ENCODE measurements at places on chromosomes 1 and 21.

DNA sequence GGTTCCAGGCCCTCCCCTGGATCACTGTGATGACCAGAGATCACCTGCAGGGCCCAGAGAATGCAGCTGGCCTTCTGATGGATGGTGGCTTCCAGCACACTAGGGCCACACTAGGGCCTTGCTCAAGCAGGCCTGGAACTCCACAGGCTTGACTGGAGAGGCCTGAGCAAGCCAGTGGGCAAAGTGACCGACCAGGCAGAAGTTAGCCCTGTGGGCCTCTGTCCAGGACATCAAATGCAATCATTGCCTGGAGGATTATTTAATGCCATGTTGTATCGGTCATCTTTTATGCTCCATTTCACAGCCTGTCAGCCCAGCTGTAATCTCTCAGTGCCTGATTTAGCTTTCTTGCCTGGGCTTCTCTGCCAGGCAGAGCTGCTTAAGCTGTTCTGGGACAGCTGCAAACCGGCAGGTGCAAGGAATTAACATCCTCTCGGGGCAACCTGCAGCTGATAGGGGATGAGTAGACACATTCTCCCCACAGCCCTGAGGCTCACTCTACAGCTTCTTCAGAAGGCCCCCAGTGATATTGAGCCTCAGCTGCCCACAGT is 17.7 kb downstream of the NENF start:
- no peak for DNase-seq

- no peak for DNase-seq
These were observed 18.9 kb downstream of the ATP5PO start for GRCh38 chr21:33896691-33897090.

GRCh38 chr1:205660361-205660760 is 19.9 kb downstream of the SLC45A3 start:
- DNase-seq, result no peak

DNA sequence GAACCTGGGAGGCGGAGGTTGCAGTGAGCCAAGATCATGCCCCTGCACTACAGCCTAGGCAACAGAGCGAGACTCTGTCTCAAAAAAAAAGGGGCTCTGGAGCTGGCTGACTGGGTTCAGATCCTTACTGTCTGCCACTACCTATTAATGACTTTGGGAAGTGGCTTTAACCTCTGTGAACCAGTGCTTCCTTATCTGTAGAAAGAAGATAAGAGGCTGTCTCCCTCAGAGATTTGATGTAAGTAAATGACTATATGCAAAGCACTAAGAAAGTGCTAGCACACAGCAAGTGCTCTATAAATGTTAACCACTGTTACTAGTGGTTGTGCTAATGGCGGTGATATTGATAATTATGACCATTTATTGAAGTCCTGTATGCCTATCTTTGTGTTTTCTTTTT is 94.6 kb downstream of the VPS13D start:
- DNase-seq, result no peak

GRCh38 chr21:42258885-42259407 is 40.0 kb downstream of the ABCG1 start:
- DNase-seq, result no peak

GRCh38 chr1:225447650-225448089 is 19.8 kb upstream of the LBR start:
- no peak for DNase-seq

DNA sequence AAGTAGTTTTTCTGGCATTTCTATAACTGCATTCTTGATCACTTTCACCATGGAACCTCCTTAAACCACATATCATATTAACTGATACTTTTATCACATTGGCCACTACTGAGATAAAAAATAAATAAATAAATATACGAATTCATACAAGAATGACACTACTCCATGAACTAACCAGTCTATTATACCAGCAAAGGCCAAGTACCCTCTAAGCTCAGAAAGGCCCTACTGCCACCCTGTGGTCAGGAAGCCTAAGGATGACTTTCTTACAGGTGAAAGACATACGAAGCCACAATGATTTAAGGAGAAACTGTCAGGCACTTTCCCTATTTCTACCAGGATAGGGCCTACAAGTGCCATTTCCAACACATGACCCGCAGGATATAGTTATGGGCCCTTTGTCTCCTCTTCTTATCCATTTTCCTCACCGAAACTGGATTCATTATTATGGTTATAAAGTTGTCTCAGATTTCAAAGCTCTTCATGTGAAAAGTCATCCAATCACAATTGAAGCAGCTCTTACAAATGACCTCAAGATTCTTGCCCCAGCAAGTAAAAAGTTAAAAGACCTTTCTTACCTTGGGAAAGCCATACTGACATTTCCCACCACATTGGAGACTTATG is 23.9 kb downstream of the DNAJC8 start:
- DNase-seq, result peak; percentile 53

DNA sequence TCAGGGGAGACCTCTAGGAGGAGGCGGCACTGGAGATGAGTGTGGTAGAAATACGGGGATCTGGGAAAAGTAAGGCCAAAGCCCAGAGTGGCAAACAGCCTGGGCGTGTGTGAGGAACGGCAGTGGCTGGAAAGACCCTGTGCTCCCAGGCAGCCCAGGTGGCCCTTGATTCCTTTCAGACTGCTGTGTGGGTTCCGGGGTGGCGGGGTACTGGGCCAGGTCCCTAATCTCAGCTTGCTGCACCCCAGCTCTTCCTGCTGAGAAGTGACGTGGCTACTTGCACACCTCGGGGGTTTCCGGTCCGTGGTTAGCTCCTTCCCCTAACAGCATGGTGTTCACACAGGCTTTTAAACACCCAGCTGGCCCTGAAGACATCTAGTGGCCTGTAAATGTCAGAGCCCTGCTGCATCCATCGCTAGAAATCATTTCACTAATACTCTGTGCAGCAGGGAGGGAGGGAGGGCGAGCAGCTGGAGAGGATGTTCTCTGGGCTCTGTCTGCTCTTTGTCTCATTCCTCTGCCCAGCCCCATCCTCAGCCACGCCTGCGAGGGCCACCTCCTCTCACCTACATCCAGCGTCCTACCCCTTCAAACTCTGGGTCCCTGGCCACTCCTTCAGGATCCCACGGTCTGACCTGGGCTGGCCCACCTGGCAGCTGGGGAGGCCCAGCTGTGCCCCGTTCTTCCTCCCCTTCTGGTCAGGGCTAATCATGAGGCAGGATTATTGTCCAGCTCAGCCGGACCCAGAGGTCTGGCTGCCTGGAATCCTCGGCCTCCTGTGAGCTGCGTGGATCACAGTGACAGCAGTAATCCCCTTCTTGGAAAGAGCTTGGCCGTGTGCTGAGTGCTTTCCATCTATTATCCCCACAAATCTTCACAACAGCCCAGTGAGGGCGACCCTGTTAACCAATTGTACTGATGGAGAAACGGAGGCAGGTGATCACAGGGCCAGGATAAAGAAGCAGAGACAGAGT is 7.2 kb downstream of the ZDHHC18 start:
- no peak for DNase-seq

- no peak for DNase-seq
These were observed 124.2 kb downstream of the ADSS2 start for GRCh38 chr1:244327533-244327932.

- DNase-seq, result no peak
These were observed 60.2 kb upstream of the ID3 start for GRCh38 chr1:23619299-23620188.

DNA sequence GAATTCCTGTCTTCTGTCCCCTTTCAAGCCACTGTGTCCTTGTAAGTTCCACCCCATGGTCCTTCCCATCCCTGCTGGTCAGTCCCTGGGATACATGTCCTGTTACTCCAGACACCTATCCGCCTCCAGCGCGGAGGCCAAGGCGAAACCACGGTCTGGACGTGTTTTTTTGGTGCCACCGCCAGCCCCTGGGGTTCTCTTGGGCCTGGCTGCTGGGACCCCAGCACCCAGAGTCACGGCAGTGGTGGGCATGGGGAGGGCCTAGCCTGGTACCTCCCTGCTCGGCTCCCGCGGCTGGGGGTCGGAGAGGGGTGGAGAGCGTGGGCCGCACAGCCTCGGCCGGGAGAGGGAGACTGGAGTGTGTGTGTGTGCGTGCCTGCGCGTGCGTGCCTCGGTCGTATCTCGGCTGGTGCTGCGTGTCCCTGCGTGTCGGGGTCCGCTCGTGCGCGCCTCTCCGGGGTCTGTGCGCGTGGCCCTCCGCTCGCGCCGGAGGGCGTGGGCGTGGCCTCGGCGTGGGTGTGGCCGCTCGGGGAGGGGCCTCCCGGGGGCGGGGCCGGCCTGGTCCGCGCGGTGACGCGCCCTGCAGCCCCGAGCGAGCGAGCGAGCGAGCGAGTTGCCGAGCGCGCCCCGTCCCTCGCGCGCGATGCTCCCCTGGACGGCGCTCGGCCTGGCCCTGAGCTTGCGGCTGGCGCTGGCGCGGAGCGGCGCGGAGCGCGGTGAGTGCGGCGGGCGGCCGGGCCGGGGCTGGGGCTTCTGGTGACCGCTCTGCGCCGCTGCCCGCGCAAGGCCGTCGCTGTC is at the start of gene VWA1:
TSS of gene VWA1 (plus strand) at position 585 of the 798 bp plus-strand sequence. CDS start at position 644, 59 bp downstream.
- peak; percentile 70 for DNase-seq

GRCh38 chr21:41845310-41846032 is 33.7 kb downstream of the PRDM15 start:
- peak; percentile 14 for DNase-seq

DNA sequence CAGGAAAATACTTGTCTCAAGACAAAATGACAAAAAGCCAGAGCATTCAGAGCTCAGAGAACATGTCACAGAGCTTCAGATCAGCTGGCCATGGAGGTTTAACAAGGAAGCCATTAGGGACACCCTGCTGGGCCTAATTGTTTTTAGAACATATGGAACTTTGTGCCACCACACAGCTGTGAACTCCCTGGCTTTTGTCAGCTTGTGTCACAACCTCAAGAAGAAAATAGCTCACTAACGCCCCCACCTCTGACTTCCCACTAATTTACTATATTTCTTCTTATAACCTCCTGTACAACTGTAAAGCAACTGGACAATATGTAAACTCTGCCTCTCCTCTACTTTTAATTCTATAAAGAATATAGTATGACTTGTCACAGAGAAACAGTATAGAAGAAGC is 21.0 kb upstream of the TDRD10 start:
- no peak for DNase-seq

DNA sequence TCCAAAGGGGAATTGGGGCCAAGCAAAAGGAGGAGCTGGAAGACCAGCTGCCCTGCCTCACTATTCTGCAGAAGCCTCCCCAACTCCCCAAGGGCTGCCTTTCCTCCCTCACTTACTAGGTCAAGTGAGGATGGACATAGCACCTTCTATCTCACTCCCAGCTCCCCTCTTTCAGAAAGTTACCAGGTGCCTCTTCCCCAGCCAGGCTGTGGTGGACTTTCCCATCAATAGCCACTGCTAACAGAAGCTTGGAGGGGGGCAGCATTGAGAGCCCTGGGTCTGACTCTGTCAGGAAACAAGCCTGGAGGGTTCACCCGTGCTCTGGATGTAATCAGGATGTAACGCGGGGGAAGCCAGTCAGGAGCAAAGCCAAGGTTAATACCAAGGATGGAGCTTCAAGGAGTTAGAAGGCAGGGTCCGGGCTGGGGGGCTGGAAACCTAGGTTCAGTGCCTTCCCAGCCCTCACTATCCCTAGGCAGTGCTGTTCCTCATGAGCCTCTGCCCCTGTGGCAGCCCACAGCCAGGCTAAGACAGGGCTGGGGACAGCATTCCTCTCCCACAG is 127.8 kb upstream of the NGF start:
- no peak for DNase-seq

- peak; percentile 70 for DNase-seq
These were observed 32.3 kb downstream of the RCAN1 start for GRCh38 chr21:34582506-34583150.

DNA sequence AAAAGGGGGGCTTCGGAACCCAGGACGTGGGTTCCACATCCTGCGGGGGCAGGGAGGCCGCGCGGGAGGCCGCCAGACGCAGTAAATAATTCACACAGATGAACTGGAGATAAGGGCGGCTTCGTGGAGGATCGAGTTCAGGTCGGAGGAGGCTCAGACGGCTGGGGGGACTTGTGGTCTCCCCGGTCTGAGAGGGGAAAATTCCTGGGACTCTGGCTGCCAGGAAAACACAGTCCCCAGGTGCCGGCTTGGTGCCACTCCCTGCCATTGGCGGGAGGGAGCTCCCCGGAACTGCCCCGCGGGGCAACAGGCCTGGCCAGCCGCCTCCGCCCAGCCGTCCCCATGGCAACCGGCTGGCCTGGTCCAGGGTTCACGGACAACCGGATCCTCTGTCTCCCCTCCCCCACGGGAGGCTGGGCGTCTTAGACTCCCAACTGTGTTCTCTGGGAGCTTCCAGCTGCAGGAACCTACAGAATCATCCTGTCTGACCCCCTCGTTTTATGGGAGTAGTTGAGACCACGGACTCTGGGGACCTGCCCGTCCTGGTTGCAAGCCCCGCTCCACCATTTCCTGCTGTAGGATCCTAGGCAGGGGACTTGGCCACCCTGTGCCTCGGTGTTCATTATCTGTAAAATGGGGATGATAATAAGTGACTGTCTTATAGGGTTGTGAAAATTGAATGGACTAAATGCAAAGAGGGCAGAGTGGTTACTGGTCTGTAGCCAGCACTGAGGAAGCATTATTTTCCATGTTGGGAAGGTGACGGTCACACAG is 9.6 kb downstream of the CAMK2N1 start:
- DNase-seq, result no peak

- DNase-seq, result no peak
These were observed 2.9 kb downstream of the TTC22 start for GRCh38 chr1:54798206-54798605.

GRCh38 chr1:178371933-178372388 is 124.8 kb downstream of the CLEC20A start:
- DNase-seq, result no peak

- peak; percentile 81 for DNase-seq
These were observed 39.9 kb downstream of the IL6R start for GRCh38 chr1:154445040-154445472.

DNA sequence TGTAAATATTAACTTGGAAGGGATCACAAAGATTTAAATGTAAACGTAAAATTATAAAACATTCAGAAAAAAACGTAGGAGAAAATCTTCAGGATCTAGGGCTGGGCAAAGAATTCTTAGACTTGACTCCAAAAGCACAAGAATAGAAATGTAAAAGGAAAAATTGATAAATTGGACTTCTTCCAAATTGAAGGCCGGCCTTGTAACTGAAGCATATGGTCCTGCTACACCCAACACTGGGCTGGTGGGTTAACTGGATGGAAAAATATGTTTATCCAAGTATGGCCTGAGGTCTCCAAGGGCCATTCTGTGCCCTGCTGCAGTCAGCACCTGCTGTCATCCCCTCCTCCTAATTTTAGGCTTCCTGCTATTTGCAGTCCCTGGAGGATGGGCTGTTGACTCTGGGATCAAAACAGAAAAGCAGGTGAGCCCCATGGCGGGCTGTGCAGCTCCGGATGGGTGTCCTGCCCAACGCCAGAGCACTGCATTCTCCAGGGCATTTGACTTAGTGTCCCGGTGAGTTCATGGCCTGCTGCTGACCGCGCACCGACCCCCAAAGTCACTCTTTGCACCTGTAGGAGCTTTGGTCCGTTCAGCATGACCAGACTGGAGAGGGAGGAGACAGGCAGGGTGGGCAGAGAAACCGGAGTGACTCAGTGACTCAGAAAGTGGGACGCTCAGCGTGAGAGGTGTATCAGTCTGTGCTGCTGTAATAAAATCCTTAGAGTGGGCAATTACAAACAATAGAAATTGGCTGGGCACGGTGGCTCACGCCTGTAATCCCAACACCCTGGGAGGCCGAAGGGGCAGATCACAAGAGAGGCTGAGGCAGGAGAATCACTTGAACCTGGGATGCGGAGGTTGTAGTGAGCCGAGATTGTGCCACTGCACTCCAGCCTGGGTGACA is 6.1 kb upstream of the AIRE start:
- DNase-seq, result no peak

- DNase-seq, result peak; percentile 61
These were observed 23.0 kb upstream of the TBX15 start for GRCh38 chr1:119011116-119011515.

- no peak for DNase-seq
These were observed 3.4 kb downstream of the TRIM11 start for GRCh38 chr1:228403231-228403631.

- no peak for DNase-seq
These were observed 27.6 kb downstream of the COQ8A start for GRCh38 chr1:226967665-226968064.
